Pons (tissue), 1 donor: ENCODE measurements at places on chromosomes 3 and 15.

GRCh38 chr3:128875556-128876120 is 3.8 kb upstream of the ACAD9 start:
- peak; percentile 34 for DNase-seq

GRCh38 chr3:153285194-153285641 is 123.2 kb downstream of the RAP2B start:
- DNase-seq: peak; percentile 34

- no peak for DNase-seq
Observed at GRCh38 chr15:38307251-38307650, 54.6 kb downstream of the SPRED1 start.

DNA sequence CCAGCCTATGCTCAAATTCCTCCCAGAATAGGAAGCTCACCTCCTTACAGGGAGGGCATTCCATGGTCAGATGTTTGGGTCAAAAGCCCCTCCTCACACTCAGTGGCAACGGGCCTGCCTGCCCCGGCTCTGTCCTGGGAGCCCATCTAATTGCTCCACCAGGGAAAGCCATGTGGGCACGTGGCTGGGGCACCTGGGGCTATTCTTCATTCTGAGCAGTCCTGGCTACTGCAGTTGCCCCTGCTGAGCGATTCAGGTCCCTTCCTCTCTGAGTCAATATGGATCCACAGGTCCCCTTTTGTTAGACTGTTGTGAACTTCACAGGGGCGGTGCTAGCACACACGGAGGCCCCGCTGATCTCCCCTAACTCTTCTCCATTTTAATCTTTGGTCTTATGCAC is 39.4 kb downstream of the TPRA1 start:
- no peak for DNase-seq

- no peak for DNase-seq
Observed at GRCh38 chr3:95082191-95082590, 1019.3 kb downstream of the NSUN3 start.

GRCh38 chr3:108296239-108296638 is at the start of gene HHLA2:
Gene HHLA2, plus strand, starts transcription at chr3:108296548. Its CDS starts 55,266 bp downstream, at chr3:108351814.
- no peak for DNase-seq

DNA sequence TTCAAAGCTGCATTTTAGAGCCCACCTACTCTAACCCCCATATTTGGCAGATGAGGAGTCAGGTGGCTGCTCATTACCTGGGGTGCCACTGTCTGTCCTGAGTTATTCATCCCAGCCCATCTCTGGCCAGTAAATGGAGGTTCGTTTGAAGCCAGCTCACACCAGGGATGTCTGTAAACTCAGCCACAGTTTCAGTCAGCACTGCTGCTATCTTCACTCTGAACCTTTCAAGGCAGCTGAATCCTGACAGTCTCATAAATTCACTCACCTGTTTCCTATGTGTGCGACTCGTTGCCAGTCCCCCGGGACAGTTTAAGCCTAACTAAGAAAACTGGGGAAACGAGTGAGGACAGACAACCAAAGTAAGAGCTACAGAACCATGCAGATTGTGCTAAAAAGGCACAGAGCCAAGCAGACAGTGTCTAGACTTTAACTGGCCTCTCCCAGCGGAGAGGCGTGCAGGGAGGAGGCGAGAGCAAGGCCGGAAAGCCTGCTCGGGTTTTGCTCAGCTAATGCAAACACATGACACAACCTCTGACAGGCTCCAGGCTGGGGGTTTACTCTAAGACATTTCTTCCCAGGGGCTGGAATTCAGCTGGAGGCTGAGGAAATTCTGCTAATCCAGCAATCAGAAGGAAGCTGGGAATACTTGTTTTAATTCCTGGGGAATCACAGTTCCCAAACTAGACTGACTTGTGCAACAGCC is 12.0 kb downstream of the FSTL1 start:
- DNase-seq: no peak
